ENCODE measurements at places on chromosomes 16 and 17.
A peak's percentile ranks its signal among the peaks of the same experiment; 100 is the strongest.

DNA sequence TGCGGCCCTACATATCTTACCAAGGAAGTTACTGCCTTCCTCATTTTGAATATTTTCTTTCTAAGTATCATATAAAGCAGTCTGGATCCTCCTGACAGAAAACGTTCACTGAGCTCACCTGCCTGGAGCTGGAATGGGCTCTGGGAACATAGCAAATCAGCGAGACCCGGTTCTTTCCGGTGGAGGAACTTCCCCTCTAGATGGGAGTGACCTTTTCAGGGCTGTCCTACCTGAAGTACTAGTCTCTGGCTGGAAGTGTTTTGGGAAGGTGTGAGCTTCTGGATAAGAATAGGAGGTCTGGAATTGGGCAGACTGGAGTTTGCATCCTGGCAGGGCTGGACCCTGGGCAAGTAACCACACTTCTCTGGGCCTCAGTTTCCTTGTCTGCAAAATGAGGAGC is 79.3 kb downstream of the SDR42E1 start:
- DNase-seq = no peak

DNA sequence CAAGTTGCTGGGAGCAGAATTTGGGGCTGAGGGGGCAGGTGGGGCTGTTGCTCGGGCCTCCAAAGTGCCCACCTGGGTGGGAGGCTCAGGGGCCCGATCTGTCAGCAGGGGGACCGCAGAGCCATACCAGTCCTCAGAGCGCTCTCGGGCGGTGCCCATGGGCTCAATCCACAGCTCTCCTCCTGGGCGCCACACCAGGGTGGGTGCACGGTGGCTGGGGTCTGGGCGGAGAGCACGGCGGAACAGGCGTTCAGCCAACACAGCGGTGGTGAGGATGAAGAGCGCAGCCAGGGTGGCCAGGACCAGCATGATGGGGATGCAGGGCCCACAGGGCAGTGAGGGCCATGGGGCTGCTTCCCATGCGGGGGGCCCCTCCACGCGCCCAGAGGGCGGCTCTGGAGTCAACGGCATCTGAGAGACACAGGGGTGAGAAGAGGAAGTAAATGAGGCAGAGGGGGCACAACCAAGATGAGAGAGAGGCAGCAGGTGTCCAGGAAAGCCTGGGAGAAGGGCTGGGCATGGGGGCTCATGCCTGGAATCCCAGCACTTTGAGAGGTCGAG is 1.2 kb downstream of the C16orf54 start:
- DNase-seq = no peak

- no peak for DNase-seq
These were observed 211.5 kb downstream of the SOX9 start for GRCh38 chr17:72332367-72332766.

DNA sequence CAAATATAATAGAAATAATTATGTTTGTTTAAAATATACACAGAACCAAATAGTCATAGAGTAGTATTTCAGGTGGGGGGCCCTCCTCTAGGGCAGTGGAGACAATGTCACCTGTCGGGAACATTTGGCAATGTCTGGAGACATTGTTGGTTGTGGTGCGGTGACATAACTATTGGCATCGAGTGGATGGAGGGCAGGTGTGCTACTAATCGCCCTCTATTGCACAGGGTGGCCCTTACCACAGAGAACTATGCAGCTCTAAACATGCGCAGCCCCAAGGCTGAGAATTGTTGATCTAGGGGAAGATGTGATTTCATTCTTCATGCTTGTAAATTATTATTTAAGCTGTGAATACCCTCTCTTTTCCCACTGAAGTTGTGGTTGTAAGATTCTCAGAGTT is 594.0 kb downstream of the WWOX start:
- DNase-seq = no peak

GRCh38 chr17:81417879-81418709 is 22.8 kb downstream of the BAHCC1 start:
- DNase-seq = no peak

GRCh38 chr17:32654324-32654723 is 167.5 kb downstream of the CDK5R1 start:
- no peak for DNase-seq

DNA sequence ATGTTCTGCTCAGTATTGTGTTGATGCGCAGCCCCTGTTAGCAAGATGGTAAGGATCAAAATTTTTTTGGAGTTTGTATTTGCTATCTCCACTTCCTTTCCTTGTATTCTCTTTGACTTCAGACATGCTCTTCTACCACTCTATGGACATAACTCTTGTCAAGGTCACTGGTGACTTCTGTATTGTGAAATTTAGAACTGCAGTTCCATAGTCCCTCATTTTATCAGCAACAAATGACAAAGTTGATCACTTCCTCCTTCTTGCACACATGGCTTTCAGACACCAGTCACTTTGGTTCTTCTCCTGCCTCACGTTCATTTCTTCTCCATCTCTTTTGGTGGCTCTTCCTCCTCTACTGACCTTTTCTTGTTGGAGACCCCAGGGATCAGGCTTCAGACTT is 21.1 kb downstream of the COX11 start:
- no peak for DNase-seq

DNA sequence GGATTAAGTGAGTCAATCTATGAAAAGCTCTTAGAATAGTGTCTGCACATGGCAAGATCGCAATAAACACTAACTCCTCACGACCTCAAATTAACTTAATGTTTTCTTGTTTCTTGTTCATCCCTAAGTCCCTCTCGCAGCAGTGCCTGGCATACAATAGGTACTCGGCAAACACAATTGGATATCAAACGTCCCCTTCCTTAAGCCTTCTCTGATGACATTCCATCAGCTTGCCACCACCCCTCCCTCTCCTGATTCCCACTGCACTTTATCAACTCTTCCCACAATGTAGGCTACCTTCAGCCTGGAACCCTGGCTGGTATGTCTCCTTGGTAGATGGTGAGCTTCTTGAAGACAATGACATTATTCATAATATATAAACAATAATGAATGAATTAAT is 33.3 kb downstream of the CCDC42 start:
- DNase-seq = no peak

- DNase-seq = no peak
These were observed 994 bp downstream of the PITPNA start for GRCh38 chr17:1561420-1562175.

- DNase-seq = no peak
These were observed 7.5 kb upstream of the EDC4 start for GRCh38 chr16:67865318-67865717.

DNA sequence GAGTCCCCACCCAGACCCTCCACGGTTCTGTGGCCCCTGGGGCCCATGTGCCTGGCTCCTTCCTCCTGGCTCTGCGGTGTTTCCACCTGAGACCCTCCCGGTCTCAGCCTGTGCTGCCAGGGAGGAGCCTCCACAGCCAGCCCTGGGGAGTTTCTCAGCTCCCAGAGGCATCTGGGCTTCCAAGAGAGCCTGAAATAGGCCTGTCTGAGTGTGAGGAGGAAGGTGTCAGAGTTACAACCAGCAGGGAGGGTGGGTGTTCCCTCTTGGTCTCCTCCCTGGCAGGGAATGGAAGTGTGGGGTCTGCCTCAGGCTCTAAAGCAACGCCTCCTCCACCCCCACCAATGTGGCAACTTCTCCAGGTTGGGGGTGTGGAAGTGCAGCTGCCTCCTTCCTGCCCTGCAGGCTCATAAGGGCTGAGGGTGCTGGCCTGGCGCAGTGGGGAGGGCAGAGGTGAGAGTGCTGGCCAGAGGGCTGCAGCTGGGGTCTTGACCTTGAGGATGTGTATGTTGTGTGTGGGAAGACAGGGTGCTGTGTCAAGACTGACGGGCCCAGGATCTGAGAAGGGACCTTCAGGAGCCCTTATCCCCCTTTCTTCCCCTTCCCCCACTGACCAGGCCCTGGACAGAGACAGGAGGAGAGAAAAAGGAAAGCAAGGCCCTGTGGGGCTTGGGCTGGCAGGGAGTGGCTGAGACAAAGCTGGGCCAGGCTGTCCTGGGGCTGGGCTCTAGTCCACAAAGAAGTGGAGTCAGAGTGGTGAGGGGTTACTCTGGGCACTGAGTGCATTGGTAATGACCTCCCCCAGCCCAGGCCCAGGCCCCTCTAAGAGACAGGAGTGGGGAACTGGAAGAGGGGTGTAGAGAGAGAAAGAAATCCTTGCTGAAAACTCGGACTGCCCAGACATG is 2.4 kb downstream of the CYGB start:
- no peak for DNase-seq

DNA sequence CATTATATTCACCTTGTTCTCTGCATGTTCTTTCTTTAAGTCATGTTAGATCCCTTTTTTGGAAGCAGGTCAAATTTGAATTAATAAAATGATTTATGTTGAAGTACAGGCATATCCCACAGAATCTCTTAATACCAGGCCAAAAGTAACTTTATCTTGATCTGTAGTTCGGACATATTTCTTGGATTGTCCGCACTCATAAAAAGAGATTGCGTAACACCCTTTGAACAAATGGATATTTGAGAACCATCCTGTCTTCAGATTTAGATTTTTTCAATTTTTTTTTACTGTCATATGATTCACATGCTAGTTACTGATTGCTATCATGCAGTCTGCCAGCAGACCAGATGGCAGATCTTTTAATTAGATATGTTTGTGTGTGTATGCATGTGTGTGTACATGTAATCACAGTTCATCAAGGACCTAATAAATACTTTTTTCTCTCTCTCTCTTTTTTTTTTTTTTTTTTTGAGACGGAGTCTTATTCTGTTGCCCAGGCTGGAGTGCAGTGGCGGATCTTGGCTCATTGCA is 352.6 kb downstream of the WWOX start:
- DNase-seq = no peak

GRCh38 chr16:56673921-56674320 is 4.3 kb downstream of the MT1H start:
- no peak for DNase-seq

- peak; percentile 91 for DNase-seq
These were observed 49.7 kb downstream of the TOX3 start for GRCh38 chr16:52497067-52497816.

- DNase-seq = no peak
These were observed 9.6 kb upstream of the RHBDF2 start for GRCh38 chr17:76510831-76511244.

- DNase-seq = no peak
These were observed 11.7 kb downstream of the ABAT start for GRCh38 chr16:8686031-8686621.

DNA sequence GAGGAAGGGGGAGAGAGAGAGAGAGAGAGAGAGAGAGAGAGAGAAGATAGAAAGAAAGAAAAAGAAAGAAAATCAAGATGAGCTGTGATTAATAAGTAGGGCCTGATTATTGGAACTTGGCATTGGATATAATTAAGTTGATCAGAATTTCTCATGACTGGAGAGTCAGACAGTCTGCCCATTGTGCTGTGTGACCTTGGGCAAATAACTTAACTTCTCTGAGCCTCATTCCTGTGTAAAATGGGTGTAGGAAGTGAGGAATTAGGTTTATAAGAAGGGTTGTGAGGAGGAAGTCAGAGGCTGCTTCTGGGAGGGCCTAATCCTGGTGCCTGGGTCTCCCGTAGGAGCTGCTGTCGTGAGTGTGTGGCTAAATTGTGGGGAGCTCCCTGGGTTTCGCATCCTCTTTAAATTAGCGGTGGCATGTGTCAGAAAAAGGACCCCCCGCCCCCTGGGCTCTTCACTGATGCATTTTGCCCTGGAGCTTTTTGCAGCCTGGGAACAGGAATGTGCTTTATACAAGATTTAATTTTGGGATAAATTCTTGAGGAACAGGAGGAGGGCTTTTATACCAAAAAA is 76.0 kb downstream of the CMIP start:
- DNase-seq = no peak

GRCh38 chr17:3817851-3818605 is 17.0 kb upstream of the ITGAE start:
- no peak for DNase-seq

- DNase-seq = no peak
These were observed 6.4 kb upstream of the LGALS9 start for GRCh38 chr17:27624539-27624938.

- DNase-seq = no peak
These were observed 908 bp upstream of the CLUH start for GRCh38 chr17:2712300-2713043.

DNA sequence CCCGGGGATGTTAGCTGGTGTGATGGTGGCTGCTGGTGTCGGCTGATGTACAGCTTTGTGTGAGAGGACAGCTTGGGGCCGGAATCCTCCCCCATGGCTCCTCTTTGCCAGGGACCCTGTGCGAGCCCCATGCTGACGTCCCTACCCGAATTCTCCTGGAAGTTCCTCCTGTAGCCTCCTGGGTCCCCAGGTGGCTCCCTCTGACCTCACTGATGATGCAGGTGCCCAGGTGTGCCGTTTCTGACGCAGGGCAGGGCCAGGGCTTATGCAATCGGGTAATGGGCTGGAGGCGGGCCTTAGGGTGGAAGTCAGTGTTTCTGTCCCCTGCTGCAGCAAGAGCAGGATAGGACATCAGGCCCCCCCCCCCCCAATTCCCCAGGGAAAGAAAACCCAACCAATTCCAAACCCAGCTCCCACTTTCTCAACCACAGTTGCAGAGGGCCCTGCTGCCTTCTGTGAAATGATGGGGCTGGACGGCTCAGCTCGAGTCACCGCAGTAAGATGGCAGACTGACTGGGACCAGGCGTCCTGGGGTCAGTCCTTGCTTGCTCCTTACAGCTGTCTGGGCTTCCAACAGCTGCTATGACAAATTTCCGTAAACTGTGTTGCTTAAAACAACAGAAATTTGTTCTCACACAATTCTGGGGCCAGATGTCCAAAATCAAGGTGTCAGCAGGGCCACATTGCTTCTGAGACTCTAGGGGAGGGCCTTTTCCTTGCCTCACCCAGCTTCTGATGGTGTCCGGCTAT is 139.0 kb upstream of the PLCG2 start:
- DNase-seq = no peak

DNA sequence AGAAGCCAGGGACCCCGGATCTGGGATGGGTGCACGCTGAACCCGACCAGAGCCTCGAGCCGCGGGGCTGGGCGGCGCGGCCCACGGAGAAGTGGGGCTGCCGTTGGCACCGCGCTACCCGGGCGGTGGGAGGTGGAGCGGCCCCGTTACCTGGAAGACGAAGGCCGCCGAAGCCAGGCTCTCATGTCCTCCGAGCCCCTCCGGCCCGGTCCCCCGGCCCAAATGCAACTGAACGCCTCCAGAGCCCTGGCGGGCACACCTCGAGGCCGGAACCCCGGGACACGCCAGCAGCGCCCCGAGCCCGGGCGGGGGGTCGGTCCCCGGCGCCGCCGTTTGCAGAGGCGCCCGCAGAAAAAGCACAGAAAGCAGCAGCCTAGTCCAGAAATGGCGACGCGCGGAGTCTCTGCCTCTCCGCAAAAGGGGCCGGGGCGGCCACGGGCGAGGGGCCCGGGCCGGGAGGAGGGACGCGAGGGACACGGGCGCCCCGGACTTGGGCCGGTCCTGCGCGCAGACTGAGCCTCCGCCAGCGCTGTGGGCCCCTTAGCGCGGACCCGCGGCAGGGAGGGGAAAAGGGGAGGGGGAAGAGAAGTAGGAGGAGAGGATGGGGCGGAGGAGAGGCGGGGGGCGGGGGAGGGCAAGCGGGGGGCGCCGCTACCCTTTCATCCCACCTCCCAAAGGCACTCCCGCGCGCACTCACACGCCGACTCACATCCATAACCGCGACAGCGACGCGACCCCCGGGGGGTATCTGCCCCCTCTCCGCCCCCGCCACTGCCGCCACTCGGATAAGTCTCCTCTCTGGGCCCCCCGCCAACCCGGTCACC is 1.4 kb downstream of the AXIN2 start:
- DNase-seq = no peak

- DNase-seq = no peak
These were observed 204.5 kb downstream of the GSG1L start for GRCh38 chr16:27859020-27859419.

- no peak for DNase-seq
These were observed 23.5 kb downstream of the ORC6 start for GRCh38 chr16:46712911-46713310.

GRCh38 chr17:9242983-9243382 is 221.7 kb downstream of the NTN1 start:
- no peak for DNase-seq

All from NCI-H1092 (cell line).